ENCODE measurements at places on chromosomes 11 and 22.

DNA sequence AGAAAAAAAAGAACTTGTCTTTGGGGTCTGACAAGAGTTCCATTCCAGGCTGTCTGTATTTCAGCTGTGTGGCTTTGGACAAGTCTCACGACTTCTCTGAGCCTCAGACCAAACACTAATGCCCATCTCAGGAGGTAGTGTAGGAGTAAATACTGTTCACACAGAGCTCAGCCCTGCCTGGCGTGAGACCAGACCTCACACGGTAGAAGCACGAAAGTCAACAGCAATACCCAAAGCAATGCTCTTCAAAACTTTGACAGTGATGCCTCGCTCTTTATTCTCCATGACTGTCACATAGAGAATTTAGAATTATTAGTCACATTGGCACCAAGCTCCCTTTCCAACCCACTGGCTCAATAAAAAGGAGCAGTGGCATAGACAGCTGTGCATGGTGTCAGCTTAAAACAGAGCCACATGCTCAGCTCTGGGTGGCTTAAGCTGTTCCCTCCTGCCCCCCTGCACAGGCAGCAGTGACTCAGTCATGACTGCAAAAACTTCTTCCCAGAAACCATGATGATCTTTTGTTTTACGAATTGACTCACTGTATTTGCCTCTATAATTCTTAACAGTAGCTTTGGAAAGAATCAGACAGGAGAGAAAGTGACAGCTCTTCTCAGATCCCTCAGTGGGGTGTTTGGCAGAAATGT is 74.0 kb upstream of the PHF21B start:
- DNase-seq = peak; percentile 77

- peak; percentile 84 for DNase-seq
Measured at GRCh38 chr11:33622186-33622585, 78.4 kb downstream of the C11orf91 start.

DNA sequence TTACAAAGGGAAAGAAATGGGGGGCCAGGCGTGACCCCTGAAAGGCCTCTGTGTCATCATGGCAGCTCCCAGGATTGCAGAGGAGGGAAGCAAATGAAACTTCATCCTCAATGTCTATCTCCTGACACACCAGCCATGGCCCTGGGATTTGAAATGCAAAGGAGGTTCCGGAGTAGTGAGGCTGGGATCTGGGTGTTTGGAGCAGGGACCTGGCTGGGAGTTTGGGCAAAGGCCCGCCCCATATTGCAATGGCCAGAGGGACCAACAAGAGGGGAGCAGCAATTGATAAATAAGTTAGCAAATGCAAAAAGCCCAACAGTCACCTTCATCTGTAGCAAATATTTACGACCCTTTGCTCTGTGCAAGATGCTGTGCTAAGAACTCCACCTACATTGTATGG is 77.7 kb upstream of the CCND1 start:
- no peak for DNase-seq

GRCh38 chr11:78921509-78921908 is 346.8 kb upstream of the NARS2 start:
- DNase-seq = no peak

DNA sequence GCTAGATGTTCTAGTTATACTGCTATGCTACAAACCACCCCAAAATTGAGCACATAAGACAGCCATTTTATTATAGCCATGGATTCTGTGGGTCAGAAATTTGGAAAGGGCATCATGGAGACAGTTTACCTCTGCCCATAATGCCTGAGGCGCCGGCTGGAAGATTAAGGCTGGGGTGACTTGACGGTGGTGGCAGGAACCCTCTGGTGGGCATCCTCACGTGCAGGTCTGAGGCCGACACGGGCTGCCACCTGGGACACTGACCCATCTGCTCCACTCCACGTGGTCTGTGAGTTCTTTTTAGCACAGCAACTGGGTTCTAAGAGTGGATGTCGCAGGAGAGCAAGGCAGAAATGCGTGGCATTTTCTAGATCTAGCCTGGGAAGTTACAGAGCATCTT is 40.0 kb upstream of the PRDM11 start:
- no peak for DNase-seq

- no peak for DNase-seq
Measured at GRCh38 chr11:117905524-117905923, 23.7 kb downstream of the TMPRSS13 start.

DNA sequence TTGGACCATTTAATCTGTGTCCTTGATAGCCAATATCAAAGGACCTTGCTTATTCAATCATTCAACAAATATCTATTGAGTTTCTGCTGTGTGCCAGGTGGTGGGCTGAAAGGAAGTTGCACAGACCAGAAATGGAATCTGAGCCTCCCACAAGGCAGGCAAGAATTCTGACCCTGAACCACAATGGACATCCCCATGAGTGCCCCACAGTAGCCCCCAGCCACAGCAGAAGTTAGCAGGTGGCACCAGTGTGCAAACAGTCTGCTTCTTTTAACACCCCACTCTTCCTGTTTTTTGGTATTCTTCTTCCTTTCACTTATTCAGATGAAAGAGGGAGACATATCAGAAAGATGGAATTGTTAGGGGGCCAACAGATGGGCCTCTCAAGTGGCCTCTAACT is 12.2 kb upstream of the SERPING1 start:
- DNase-seq = no peak

DNA sequence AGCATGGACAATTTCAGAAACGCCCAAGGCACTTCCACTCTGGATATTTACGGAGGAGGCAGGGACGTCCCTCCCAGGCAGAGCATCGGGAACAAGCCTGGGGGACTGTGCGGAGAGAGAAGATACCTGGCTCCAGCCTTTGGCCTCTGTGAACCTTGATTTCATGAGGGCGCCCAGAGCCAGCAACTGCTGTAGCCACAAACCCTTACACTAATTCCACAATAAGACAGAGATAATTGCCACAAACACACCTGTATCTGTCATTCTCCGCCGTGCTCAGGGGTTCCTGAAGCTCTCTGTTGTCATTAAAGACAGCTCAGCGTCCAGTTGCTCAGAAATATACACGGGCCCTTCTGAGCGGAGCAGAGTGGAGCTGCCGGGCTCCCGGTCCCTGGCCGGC is 1292.1 kb downstream of the TBC1D22A start:
- DNase-seq = no peak

DNA sequence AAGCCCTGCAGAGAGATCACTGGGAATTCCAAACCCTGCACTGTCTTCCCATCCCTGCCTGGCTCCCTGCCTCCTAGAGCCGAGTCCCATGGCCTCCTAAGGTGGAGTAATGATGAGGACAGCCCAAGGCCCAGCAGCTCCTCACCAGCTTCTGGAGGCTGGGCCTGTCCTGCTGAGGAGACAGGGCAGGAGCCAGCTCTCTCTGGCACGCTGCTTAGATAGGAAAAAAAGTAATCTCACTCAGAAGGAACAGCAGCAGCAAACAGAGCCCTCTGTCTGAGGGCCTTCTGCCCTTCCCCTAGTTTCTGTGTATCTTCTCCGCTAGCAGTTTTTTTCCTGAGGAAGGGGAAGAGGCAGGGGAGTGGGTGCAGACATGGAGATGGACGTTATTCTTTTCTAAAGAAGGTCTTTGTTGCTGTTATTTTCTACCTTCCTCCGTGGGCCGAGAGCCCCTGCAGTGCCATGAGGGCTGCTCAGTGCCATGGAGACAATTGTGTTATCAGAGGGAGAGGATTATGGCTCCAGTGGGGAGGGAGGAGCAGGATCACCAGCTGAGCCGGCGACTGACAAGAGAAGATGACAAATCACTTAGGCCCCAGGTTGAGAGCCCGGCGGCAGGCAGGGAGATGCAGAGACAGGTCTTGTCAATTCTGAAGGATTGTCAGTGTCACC is 315.3 kb downstream of the BUD13 start:
- no peak for DNase-seq

- DNase-seq = peak; percentile 53
Measured at GRCh38 chr11:47234669-47235100, 13.9 kb downstream of the ACP2 start.

GRCh38 chr11:59842316-59842715 is 3.0 kb downstream of the CBLIF start:
- DNase-seq = no peak

DNA sequence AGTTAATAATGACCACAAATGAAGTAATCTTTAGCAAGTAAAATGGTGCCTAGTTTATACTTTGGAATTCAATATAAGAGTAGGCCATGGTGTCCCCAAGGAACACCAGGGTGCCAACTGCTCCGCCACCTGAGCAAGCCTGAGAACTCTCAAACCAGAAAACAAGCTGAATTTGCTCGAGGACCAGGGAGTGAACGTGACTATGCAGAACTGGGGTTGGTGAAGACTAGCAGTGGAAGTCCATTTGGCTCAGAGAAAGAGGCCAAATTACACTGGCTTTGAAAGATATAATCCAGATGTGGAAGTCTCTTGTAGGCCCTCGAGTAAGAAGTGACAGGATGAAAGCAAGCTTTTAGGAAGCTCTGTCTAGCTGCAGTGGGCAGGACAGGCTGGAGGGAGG is 8.7 kb upstream of the SMIM35 start:
- no peak for DNase-seq

GRCh38 chr11:73465871-73466270 is 89.7 kb downstream of the RELT start:
- peak; percentile 13 for DNase-seq

- DNase-seq = no peak
Measured at GRCh38 chr11:112623057-112623456, 338.2 kb upstream of the NCAM1 start.

GRCh38 chr22:33640900-33641299 is 279.4 kb downstream of the LARGE1 start:
- DNase-seq = no peak

- DNase-seq = no peak
Measured at GRCh38 chr11:113015098-113015455, 53.9 kb downstream of the NCAM1 start.

DNA sequence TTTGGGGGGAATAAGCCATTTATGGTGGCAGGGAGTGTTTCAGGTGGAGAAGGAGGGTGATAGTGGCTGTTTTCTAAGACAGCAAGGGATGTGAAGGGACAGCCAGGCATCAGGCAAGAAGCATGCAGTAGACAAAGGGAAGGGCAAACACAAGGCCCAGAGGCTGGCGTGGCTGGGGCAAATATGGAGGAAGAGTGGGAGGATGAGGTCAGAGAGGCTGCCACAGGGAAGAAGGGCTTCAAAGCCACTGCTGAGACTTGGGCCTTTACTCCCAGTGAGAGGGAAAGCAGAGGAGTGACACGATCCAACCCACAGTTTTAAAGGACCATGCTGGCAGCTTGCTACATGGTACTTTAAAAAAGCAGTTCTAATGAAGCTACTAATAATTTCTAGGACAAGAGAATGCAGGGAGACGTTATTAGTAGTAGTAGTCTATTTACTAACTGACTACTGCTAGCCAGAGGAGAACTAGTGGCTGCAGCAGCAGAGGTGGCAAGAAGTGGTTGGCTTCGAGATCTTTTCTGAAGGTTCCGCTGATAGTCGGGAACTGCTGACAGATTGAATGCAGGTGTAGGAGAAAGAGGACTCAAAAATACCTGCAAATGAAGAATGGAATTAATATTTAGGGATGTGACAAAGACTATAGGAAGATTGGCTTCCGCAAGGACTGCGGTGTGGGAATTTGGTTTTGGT is 13.7 kb downstream of the KMT5B start:
- DNase-seq = no peak

DNA sequence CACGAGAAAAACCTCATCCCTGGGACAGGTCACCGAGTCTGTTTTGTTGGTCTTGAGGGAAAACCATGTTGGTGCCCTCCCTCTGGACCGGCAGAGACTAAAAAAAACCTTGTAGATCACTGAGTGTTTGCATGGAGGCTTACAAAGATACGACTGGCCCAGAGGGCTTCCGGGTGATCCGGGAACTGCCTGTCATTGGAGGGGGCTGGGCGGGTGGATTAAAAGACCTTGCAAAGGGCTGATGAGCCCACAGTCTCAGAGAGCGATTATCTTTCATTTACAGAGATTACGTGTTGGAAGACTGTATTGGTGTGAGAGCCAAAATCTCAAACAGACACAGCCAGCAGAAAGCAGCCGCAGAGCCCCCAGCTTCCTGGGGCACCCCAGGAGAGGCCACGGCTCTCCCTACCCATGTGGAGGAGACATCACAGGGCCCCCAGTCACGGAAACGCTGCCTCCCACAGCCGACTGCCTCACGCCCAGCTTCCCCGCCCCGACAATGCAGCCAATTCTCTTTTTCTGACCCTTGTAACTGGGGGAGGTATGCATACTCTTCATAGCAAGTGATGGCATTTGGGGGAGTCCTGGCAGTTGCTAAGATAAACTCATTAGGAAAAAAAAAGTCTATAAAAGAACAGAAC is 426.4 kb downstream of the CTTN start:
- DNase-seq = no peak

- DNase-seq = peak; percentile 84
Measured at GRCh38 chr11:70397983-70398833, at the start of gene CTTN. Gene CTTN, plus strand, starts transcription at chr11:70398529. Its CDS starts 8,769 bp downstream, at chr11:70407298.

DNA sequence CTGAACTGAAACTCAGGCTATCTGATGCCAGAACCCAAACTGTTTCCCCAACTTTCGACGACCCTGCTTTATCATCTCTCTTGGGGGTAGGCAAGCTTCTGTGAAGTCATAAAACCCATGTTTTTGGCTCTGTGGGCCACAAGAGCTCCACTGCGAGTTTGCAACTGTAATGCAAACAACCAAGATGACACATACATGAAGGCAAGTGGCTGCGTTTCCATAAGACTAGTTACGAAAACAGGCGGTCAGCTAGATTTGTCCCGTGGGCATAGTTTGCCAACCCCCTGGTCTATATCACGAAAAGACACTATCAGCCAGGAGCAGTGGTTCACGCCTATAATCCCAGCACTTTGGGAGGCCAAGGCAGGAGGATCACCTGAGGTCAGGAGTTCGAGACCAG is 37.5 kb downstream of the TPST2 start:
- peak; percentile 60 for DNase-seq

DNA sequence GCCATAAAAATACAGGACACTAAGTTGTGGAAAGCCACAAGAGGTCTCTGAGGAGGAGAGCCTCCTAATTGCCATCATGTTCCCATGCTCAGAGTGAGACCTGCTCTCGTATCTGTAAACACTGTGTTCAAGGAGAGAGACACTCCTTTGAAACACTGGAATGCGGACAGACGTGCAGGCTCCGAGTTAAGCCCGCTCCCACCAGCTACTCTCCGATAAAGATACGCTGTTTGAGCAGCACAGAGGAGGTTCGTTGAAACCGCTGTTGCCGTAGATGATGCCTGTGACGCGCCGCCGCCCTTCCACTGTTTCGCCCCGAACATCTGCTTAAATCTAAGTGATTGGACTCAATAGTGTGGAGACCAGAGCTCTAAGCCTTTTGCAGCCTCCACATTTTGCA is 25.1 kb downstream of the NUP50 start:
- no peak for DNase-seq

DNA sequence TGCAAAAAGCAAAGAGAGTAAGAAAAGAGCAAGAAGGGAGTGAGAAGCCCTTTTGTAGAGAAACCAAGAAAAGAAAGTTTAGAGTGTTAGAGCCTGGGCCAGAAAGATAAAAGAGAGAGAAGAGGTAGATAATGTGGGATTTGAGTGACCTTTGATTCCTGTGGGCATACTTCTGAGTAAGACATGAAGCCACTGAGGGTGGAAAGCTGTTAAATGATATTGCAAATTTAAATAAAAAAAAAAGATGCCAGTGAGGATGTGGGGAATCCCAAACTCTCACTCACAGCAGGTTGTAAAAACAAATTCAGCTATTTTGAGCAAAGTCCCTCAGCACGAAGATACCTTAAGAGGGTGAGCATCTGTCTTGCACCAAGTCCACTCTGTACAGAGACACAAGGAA is 59.4 kb upstream of the TOP3B start:
- no peak for DNase-seq

Data from fibroblast of upper back skin (primary cell).